ENCODE measurements at places on chromosomes 2 and 18.

DNA sequence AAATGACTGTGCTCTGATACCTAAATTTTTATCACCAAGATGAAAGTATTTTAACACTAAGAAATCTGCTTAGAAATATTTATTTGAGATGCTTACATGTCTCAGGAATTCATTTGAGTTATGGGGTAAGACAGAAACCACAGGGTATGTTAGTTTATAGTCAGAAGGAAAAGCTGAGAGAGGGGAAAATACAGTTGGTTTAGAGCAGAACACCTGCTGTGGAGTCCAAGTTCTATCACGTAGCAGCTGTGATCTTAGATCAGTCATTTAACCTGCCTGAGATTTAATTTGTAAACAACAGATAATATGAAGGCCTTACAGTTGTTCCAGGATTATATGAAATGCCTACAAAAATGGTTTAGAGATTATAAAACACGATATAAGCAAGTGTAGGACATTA lies 29.0 kb downstream of the PDE6D start:
- DNase-seq = no peak

GRCh38 chr2:125095826-125096225 lies 1070.7 kb downstream of the CNTNAP5 start:
- DNase-seq = peak; percentile 28

GRCh38 chr2:22281033-22281432 lies 1103.9 kb upstream of the KLHL29 start:
- peak; percentile 96 for DNase-seq

GRCh38 chr2:101356521-101356920 lies 30.8 kb downstream of the CREG2 start:
- no peak for DNase-seq

GRCh38 chr18:13501891-13502290 lies 224.5 kb downstream of the FAM210A start:
- DNase-seq = no peak

- DNase-seq = no peak
These were observed 788.4 kb downstream of the EPHA4 start for GRCh38 chr2:220783671-220784070.

- DNase-seq = no peak
These were observed 7.5 kb downstream of the RIOK3 start for GRCh38 chr18:23460285-23461273.

DNA sequence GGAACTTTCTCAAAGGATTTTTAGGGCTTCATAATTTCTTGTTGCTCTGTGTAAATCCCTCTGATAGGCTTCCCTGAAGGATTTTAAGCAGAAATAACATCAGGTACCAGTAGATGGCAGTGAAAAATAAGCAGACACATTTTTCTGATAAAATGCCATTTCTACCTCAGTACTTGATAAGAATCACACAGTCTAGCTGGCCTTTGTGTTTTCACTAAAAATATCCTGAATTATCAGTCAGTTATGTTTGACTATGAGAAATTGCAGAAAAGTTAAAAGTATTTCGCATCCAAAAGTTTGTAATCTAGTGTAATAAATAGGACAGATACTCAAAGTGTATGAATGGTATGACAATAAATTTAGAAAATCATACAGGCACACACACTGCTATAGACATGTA lies 68.7 kb downstream of the DNAJC10 start:
- peak; percentile 57 for DNase-seq

- no peak for DNase-seq
These were observed 75.6 kb upstream of the B3GNT7 start for GRCh38 chr2:231319867-231320266.

DNA sequence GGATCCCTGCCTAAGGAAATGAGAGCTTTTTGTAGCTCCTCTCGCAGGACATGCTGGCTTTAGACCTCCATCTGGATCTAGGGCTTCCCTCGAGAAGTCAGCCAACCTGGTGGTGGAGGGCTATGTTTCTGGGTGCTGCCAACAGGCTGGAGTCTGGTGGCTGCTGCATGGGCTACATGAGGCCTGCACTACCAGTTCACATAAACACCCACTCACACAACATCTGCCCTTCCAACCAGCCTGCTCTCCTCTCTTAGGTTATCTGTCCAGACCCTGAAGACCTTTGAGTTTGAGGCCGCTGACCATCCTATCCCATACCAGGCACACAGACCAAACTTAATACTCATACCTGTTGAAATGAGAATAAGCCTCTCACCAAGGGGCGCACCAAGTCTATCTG lies 51.4 kb upstream of the SMAD2 start:
- no peak for DNase-seq

DNA sequence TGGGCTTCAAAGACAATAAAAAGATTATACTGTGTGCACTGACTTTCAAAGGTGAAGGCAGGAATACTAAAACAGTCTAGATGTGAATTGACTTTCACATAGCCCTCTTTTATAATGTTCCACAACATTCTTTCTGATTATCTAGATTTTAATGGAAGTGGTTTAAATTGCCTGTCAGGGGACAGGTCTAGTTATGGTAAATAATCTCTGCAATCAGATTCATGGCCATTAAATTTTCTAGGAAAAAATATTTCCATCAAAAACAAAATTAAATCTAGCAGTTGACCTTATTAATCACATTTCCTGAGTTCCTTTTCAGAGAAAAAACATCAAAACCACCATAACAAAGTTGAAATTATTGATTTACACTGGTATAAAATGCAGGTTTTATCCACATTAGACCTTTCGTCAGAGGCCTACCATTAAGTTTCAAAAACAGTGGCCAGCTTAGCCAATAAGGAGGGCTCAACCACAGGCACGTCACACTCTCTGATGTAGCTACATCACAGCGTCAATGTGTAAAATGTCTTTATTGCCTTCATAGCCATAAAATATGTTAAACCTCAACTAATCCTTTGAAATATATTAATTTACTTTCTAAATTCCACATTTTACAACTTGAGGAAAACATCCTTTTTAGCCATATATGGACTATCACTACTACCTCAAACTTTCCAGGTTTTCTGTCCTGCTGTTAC lies 79.4 kb downstream of the NOL10 start:
- no peak for DNase-seq

- no peak for DNase-seq
These were observed 123.6 kb downstream of the EIPR1 start for GRCh38 chr2:3253913-3254441.

DNA sequence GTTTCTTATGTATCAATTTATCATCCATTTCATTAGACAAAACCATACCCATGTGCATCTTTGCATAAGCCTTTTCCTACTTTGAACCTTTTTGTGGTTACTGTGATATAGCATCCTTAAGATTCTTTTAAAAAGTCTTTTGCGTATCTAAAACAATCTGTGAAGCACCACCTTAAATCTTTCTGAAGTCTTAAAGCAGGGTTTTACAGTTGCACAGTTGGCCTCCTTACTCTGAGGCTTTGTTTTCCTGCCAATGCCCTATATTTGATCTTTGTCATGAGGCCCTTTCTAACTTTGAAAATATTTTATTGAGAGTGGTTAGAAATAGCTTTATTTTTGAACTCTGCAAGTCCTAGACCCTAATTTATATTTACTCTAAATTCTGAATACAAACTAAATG lies 163.4 kb upstream of the MAP3K20 start:
- no peak for DNase-seq

- DNase-seq = peak; percentile 41
These were observed 69.3 kb downstream of the LBH start for GRCh38 chr2:30300456-30301221.

DNA sequence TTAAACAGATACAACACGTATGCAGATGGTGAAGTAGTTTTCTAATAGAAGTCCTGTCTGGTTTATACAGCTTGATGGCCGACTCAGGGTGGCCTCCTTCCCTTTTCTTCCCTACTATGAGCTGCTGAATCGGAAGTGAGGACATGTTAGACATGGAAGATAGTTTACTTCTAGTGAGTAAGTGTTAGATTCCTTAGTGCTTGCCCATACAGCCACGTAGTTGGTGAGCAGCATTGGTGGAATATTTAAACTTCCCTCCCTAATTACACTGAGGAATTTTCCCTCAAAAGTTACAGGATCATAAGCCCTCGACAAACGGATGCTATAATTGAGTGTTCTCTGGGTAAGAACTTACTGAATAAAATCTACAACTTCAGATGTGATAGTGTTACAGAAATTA lies 52.1 kb downstream of the RHBDD1 start:
- no peak for DNase-seq

DNA sequence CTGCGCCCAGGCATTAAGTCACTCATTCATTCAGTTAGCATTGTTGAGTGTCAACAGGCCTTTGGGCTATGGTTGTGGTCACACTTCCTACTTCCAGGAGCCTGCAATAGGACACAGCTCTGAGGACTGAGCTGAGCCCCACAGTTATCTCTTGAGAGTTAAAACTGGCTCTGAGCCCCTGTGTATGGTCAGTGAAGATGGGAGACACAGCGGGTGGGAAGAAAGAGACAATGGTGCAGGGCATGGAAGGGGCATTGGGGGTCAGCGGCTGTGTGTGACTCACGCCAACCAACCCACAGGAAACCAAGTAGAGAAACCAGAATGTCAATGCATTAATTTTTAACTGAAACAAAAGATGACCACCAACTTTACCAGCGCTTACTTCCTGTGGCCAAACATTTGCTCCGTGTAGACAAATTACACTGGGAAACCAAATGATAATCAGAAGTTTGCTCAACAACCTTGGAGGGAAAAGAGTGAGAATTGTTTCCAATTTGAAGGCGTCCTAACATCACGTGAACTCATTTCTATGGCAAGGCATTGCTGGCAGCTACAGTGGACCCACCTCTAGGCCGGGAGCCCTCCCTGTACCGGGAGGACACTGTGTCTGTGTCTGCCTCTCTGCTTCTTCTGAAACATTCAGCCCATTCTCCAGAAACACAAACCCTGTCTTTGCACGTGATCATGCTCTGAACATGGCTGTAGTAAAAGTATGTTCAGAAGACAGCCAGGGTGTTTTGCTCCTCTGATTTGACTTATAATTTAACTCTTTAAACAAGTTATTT lies 212.0 kb upstream of the ID2 start:
- DNase-seq = no peak

DNA sequence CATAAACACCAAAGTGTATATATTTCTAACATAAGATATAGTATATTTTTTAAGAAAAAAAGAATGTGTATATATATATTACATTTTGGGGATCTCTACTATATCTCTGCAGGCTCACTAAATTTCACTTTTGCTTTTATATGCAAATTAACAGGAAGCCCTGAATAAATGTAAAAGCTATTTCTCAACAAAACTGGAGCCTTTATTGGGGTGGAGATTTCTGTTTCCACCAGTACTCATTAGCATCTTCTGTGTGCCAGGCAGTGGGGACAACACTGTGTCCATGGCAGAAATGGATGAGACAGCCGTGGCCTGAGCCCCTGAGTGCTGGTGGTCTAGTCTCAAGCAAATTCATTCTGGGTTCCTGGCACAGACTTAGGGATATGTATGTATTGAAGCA lies 41.3 kb downstream of the C18orf63 start:
- no peak for DNase-seq

GRCh38 chr2:28640908-28641300 lies 110.7 kb upstream of the PPP1CB start:
- no peak for DNase-seq

DNA sequence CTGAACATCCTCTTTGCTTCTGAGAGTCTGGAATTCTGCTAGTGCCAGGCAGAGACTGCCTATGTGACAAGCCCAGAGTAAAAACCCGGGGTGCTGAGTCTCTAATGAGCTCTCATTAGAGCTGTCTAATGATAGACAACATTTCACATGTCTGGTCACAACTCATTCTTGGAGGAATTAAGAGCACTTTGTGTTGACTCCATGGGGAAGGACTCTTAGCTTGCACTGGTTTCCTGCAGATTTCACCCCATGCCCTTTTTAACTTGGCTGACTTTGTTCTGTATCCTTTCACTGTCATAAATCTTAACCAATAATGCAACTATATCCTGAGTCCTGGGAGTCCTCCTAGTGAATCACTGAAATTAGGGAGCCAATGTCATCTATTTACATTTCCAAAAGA lies 33.5 kb downstream of the FBXO15 start:
- DNase-seq = no peak

- no peak for DNase-seq
These were observed 269.5 kb upstream of the POU3F3 start for GRCh38 chr2:104584393-104584792.

- DNase-seq = no peak
These were observed 54.7 kb downstream of the FAM117B start for GRCh38 chr2:202689459-202689858.

DNA sequence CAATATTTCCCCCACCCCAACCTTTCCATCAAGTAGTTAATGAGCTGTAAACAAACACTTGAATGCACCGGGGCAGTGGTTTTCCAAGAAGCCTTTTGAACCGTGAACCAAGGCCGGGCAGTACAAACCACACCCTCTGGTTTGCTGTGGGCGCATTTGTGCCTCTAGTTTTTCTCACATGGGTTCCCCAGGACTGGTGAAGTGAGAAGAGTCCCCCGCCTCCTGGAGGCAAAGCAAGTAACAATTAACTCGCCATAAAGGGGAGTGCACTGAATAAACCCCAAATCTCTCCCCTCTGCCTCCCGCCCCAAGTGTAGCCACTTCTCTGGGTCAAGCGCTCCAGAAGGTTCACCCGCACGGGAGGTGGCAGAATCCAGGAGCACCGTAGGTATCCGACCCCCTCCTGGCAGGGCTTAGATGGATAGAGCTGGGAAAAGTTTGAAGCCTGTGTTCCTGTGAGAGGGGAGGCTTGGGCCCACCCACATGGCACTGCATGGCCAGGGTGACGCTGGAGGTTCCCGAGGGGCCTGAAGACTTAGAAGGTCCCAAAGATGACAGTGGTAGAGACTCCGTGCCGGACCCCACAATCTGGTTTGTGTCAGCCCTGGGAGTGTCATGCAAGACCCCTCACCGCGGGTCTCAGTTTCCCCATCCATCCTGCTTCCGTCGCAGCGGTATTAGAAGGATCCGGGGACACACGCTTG lies 182.2 kb downstream of the SMAD2 start:
- DNase-seq = no peak

DNA sequence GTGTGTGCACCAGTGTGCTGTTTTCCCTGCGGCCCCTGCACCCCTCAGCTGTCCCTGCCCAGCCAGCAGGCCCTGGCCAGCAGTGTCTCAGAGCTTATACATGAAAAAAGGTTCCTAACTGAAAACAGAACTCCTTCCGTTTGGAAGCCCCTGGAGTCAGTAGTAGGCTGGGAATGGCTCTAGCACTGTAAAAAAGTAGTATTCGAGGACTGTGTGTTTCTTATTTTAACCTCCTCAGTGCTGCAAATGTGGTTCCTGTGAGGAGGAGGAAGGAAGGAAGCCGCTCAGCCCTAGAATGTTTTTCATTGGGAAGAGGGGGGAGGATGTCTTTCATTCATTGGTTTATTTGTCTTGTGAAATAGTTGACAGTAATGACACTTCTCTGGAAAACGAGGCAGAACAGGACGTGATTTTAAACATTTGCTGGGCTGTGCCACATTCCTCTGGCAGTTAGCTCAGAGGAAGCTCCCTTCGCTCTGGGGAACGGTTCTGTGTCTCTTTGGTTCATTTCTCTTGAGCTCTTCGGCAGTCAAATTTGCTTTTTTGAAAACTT lies 103.5 kb downstream of the SPTBN1 start:
- DNase-seq = peak; percentile 88

GRCh38 chr18:23493654-23494053 lies 9.7 kb upstream of the RMC1 start:
- no peak for DNase-seq

Data from cardiac muscle cell (in vitro differentiated cells and primary cell).